ENCODE measurements at places on chromosomes 7 and 10.

DNA sequence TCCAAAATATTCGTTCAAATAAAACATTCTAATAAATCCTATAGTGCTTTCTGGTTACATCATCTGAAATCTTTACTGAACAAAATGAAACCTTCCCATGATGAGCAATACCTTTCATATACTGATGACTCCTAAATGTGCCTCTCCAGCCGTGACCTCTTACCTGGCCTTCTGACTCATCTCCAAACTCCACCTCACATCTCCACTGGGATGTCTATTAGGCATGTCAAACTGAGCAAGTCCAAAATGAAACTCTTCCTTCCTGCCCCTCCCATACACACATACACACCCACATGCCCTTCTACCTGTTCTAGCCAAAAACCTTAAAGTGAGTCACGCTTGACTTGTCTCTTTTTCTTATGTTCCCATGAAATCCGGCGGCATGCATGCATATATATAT, 22.9 kb downstream of the GSAP start:
- DNase-seq = no peak

DNA sequence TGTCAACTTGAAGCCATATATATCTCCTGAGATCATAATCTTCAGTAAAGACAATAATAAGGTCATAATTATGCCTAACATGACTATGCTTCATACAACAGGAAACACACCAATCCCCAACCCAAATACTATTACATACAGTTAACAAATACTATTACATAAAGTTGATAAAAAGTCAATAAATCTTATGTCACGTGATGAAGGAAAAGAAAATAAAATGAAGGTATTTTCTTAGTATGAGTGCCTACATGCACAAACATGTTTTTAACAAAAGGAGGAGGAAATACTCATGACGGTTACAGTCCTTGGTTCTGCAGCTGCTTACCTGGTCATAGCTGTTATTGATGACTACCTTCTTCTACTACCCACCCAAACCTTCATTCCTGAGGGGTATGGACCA, 810.7 kb downstream of the PHTF2 start:
- DNase-seq = no peak

DNA sequence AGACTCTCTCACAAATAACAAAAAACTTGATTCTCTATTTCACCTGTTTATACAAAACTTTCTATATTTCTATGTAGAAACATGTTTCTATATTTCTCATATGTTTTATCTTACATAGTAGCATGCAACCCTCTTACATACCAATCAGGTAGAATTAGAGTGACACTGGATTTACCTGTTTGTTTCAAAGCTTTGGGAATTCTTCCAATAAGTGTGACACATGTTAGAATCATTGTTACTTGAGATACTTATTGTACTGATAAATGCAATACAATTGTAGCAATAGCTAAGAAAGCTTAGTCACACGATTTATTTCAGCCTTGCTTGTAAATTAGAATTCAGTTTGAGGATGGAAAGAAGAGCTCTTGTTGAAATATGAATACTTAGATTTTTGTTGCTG, 4.9 kb downstream of the HYAL4 start:
- DNase-seq = no peak

GRCh38 chr10:47303866-47304265, 3.9 kb downstream of the GDF10 start:
- DNase-seq = peak; percentile 19

- DNase-seq = no peak
Measured at GRCh38 chr7:12107841-12108254, 103.2 kb upstream of the TMEM106B start.

- peak; percentile 53 for DNase-seq
Measured at GRCh38 chr7:502296-502695, 17.4 kb downstream of the PDGFA start.

DNA sequence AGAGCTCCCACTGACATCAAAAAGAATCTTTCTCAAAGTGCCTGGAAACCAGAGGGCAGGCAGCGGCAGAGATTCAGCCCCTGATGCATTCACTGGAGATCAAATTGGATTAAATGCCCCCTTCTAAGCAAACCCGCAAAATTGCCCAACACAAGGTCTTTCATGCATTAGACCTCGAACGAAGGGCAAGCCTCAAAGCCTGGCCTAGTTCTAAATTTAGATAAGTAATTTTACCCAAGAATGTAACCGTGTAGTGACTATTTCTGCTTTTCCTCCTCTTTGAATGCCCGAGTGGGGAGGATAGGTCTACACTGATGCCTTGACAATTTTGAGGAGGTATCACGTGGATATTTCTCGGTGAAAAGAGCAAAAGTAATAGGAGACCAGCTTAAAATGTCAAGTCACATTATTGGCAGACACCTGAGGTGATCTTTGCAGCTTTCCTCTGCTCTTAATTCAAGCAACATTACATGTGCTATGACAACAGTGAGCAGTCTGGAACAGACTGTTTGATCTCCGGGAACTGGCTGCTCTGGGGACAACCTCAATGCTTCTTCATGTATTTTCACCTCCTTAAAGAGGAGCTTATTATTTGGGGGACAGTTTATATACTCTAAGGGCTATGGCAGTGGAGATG, 1263.5 kb upstream of the AUTS2 start:
- DNase-seq = no peak

DNA sequence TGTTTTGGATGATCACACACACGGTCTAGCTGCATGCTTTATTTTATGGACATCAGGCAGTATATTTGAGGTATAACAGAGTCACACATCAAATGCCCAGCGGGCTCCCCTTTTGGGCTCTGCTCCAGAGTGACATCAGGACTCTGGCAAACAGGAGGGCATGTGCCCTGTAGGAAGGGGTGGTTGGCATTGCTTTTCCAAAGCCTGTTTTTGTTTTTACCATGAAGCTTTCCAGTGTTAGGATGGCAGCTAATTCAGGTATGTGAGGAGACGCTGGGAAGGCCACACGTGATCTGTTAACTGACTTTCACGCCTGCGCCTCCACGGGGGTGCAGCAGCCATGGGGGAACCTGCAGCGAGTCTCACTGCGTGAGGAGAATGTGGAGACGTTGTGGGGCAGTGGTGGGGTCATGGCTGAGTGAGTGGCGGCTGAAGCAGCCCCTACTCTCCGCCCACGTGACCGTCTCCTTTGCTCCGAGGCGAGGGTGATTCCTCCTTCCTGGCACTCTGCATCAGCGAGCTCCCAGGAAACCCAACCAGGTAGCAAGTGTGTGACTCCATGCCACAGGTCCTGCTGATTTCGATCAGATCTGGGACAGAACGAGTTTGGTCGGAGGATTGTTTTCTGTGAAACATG, 117.7 kb downstream of the ANKRD61 start:
- no peak for DNase-seq

DNA sequence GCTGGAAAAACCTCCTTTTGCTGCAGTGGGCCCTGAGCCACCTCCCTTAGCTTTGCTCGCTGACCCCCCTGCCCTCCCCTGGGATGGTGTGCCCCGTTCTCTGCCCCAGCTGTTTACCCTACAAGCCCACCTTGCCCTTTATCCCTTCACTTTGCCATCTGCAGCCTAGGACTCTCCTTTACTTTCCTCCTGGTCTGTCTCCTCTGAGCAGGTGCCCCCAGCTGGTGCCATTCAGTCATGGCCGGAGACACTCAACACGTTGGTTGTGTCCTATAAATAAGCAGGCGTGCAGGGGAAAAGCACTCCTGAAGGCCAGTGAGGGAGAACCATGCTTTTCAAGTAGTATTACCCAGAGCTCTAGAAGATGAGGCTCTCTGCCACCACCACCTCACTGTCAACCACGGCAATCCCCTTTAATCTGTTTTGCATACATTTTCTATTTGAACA, 6.1 kb downstream of the RASSF4 start:
- no peak for DNase-seq

GRCh38 chr7:131328377-131329175, 900 bp downstream of the MKLN1 start:
- DNase-seq = no peak

GRCh38 chr7:30584965-30585364, 9.7 kb upstream of the GARS1 start:
- DNase-seq = no peak

GRCh38 chr7:153383781-153384180, 624.2 kb downstream of the ACTR3B start:
- DNase-seq = no peak

DNA sequence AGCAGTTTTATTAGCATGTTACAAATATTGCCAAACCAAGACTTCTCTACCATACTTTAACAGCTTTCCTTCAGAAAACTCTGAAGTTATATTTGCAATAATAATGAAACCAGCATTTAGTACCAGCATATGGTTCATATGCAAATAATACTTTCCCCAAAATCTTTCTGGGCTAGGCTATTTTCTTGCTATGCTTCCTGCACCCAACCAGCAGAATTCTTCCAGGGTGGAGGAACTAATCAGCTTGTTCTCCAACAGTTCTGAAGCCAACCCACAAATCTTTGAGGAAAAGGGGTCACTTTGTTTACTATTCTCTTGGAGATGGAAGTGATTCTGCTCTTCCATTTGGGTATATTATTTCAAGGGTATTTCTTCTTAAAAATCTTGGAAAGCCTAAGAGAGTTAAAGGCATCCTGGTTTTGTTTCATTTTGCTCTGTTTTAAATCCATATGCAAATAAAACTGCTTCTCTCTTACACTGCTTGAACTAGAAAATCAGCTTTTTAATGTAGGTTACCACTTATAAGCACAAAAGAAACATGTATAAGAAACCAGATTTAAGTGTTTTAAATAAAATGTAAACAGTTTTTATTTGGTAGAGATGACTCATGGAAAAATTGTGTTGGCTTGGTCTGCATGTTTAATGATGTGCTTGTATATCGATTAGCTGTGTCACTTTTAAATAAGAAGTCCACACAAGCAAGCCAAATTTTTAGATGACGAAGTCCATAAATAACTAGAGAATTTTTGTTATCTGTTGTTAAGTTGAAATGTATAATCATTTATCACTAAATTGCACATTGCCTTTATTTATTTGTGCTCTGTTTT, 103.7 kb downstream of the HECTD2 start:
- DNase-seq = no peak

DNA sequence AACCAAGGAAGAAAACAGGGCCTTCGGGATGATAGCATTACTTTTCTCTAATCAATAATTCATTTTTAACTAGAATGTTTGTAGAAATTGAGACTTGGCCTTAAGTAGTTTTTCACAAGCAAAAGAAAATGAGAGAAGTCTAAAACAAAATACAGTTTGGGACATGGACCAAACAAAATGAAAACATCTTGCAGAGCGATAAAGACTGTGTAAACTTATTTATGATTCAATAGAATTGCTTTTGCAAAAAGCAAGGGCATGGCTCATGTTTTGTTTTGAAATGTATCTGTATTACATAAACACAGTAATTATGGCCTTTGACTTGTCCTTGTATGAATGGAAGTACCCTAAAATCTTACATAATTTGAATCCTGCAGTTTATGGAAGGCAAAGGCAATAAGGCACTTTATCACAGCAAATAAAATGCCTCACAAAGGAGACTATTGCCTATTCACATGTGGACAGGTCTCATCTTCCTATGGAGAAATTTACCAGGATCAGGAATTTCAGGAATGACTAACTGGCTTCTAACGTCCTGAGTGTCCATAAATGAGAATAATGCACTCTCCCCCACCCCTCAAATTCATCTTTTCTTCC, 295.2 kb downstream of the PTEN start:
- DNase-seq = no peak
